ENCODE measurements at places on chromosomes 3 and 15.

- DNase-seq, result no peak
These were observed 140.4 kb downstream of the PCCB start for GRCh38 chr3:136390574-136390973.

DNA sequence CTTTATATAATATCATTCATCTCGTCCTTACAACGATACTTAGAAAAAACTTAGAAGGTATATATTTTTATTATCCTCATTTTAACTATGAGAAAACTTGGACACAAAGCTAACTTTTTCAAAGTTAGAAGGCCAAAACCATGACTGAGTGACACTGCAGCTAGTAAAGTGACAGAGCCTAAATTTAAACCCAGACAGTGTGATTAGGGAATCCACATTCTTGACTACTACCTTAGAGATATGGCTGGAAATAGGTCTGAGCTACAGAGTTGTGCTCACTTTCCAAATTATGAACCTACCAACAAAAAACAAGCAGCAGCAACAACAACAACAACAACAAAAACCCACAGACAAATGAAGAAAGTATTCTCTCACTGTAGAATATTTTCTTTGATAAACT lies 236.2 kb downstream of the SCAPER start:
- no peak for DNase-seq

DNA sequence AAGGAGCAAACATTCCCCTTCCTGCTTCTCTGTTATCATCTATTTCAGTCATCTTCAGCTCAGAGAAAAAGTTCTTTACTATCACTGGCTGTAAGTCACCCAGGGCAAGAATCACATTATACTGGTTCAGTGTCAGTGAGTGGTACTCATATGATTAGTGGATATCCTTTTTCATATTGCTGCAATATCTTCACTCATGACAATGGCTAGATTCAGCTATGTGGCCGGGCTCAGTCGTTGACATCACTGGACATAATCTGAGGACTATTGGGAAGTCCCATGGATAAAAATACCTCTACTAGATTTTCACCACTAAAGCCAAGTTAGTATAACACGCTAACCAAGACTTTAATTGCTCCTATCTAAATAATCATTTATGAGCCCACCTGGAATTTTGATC lies 91.3 kb upstream of the UBE2E2 start:
- no peak for DNase-seq

DNA sequence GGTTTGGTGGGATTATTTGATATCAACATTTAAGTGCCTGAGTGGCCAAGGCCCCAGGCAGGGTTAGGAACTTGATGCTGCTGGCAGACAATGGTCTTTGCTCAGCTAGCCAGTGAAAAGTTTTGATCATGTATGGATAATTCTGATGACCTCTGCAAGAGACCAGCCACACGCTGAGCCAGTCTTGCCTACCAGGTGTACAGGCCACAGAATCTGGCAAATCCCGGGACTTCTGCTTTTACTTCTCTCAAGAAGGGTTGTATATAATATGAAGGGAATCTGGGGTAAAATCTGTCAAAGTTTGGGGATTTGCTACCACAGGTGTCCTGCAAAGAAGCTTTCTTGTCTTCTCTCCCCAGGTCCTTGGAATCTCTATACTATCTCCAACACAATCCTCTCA lies 331.4 kb upstream of the GOLIM4 start:
- no peak for DNase-seq
